CD4-positive, alpha-beta T cell treated with Interleukin-6 for 4 hours (primary cell): ENCODE measurements at places on chromosomes 5 and 9.

GRCh38 chr5:55276771-55277170 lies 30.7 kb downstream of the DHX29 start:
- no peak for DNase-seq

DNA sequence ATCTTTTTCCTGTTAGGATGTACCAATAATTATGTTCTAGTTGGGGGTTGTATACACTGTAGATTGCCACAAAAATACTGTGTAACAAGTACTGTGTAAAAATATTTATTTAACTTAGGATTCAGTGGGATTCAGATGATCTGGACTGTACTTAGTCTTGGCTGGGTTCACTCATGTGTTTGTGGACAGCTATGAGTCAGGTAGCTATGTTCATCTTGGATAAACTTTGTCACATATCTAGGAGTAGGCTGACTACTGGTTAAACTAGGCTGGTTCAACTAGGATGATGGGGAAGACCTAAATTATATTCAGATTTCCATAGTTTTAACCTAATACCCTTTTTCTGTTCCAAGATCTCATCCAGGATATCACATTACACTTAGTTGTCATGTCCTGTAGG lies 32.1 kb upstream of the TNFSF15 start:
- DNase-seq: no peak

GRCh38 chr5:167934551-167934971 lies 356.9 kb upstream of the WWC1 start:
- DNase-seq: no peak

GRCh38 chr5:136749016-136749415 lies 383.7 kb upstream of the TRPC7 start:
- no peak for DNase-seq

DNA sequence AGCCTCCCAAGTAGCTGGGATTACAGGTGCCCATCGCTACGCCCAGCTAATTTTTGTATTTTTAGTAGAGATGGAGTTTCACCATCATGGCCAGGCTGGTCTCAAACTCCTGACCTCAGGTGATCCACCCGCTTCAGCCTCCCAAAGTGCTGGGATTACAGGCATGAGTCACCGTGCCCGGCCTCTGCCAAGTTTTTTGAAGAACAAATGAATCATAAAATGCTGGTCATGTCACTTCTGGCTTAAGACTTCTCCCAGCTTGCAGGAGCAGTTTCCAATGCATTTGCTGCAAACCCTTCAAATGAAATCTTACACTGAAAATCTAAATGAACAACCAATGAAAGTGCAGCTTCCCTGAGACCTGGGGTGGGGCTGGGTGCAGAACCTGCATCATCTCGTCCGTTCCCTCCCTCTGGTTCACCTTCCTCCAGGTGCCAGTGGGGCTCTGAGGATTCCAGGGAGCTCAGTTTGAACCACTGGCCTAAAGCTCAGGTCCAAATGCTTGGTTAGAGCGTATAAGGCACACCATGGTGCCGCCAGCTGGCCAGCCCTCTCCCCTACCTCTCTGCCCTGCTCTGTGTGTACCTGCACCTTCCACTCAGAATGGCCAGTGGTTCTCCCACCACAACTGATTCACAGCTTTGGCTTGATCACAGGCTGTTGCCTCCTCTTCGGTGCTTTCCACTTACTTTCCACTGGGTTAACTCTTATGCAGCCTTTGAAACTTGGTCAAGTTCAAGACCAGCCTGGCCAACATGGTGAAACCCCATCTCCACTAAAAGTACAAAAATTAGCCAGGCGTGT lies 39.8 kb upstream of the FUBP3 start:
- no peak for DNase-seq

DNA sequence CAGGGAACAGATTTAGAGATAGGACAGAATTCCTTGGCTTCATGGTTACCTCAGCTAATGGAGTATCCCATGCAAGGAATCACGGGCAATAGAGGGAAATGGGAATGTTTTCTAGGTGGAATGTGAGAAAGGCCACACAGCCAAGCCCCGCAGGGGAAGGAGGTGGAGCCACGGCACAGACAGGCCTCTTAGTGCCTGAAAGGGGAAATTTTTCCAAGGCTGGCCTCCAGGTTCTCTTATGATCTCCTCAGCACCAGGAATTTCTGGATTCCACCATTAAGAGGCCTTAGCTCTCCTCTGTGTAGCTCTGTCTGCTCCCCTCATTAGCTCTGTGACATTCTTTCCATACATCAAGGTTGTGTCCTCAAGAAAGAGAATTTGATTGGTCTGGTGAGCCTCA lies 124.7 kb downstream of the GALNT10 start:
- no peak for DNase-seq

- DNase-seq: no peak
These were observed 47.4 kb downstream of the UBAP2 start for GRCh38 chr9:34001298-34001697.

DNA sequence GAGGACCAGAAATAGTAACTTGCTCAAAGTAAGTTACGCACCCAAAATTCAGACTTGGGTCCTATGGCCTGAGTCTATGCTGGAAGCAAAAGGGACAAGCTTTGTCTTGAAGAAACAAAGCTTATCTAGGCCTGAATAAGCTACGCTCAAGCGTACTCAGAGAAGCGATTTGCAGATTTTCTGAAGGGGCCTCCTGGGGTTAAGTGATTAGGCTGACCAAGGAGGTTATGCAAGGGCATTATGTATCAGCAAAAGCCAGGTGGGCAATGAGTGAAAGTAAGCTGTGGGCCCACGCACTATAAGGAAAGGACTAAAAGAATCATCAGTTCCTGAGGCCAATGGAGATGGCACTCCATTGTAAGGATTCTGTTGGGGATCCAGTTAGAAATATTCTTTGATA lies 122.1 kb downstream of the SNX18 start:
- no peak for DNase-seq

DNA sequence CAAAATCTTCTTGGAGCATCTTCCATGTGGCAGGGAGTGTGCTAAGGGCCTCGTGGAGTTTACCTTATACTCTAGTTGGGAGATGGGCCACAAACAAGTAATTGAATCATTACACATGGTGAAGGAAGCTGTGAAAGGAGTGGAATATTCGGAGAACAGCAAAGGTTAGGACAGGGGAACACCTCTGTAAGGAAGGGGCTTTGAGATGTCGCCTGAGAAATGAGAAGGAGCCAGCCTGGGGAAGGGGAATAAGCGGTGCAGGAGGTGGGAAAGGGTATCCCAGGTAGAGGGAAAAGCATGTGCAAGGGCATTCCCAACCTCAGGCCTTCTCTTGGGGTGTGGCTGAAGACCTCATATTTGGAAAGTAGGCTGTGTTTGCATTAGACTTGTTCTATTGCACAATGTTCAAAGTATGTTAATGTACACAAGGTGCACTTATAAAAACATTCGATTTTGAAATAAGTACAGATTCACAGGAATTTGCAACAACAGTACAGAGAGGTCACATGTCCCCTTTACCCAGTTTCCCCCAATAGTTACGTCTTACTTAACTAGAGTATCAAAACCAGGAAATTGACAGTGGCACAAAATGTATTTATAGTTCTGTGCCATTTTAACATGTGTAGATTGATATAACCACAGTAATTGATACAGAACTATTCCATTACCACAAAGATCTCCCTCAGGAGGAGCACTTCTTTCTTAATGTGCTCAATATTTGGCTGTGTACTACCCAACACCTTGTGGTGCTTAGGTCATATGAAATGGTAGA lies 2.4 kb upstream of the STOM start:
- no peak for DNase-seq
